ENCODE measurements at places on chromosomes 12 and 14.
A peak's percentile ranks its signal among the peaks of the same experiment; 100 is the strongest.

GRCh38 chr14:103543721-103544387 is 14.9 kb downstream of the TRMT61A start:
- no peak for DNase-seq

DNA sequence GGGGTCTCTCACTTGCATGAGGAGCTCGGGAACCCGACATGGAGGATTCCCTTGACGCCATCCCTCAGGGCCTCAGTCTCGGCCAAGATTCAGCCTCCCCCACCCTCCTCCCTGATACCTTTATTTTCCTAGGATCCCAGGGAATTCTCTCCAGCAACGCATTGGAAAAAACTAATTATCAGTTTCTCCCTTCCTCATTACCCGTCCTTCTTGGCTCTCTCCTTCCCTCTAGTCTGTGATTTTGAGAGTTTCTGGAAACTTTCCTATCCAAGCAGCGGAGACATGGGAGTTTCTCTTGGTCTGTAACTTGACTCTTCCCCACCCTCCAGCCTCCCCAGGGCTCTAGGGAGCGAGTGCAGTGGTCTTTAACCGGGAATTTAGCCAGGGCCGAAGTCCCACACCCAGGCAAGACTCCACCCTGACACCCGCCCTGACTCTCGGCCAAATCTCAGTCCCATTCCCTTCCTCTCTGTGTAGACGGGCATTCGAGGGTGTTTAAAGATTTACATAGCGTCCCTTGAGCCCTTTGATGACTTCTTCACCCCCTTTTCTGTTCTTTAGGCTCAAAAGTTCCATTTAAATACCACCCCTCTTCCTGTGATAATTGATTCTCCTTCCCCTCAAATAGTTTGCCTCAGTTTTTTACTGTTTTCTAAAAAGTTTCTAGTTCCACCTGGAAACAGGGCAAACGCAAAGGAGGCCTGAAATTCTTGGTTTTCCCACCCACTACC is 6.7 kb downstream of the HOXC5 start:
- no peak for DNase-seq

GRCh38 chr12:57235728-57236131 is 6.2 kb downstream of the SHMT2 start:
- DNase-seq, result no peak

- no peak for DNase-seq
Observed at GRCh38 chr12:92068459-92068858, 77.2 kb downstream of the BTG1 start.

- no peak for DNase-seq
Observed at GRCh38 chr12:48671231-48671856, 10.7 kb downstream of the KANSL2 start.

GRCh38 chr12:9364224-9365176 is 156.3 kb upstream of the PZP start:
- DNase-seq, result peak; percentile 41

GRCh38 chr12:57459750-57460467 is at the start of gene GLI1:
GLI1 (plus strand) TSS chr12:57459785; CDS start chr12:57463692, 3,907 bp downstream.
- DNase-seq, result no peak

DNA sequence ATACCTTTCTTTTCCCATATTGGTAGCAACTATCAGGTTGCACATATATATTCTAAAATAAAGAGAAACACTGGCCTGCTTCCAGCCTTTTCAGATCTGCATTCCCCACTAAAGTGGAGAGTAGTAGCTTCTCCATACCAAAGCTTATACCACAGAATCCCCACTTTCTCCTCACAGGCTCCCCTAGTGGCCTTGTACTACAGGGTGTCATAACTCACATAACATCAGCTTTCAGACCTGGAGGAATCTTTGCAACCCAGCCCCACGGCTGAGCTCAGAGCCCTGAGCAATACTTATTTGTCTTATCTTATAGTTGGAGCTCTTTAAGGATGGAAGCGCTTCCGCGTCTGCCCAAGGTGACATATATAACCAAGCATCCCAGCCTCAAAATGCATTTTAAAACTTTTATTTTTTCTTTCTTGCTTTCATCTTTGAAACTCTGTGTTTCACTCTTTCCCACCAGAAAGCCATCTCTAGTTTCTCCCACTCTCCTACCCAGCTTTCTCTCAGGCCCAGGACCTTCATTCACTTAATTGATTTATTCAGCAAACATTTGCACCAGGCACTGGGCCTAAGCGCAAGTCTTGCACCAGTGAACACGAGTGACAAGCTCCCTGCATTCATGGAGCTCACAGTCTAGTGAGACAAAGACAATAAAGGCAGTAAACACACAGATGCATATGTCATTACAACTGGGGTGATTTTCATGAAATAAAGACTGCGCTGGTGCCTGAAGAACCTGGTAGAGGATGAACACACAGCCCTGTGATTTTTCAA is 254.7 kb downstream of the IPO8 start:
- no peak for DNase-seq

DNA sequence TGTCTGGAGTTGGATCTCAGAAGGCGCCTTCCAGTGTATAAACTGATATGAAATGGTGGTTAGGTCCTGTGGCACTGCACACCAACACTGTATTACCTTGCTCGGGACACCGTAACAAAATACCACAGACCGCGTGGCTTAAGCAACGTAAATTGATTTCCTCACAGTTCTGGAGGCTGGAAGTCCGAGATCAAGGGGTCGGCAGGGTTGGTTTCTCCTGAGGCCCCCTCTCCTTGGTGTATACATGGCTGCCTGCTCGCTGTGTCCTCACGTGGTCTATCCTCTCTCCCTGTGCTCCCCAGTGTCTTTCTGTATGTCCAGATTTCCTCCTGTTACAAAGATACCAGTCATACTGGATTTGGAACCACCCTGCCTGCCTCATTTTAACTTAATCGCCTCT is 128.4 kb downstream of the FBXL14 start:
- DNase-seq, result no peak

GRCh38 chr14:87241018-87241768 is 751.8 kb downstream of the GALC start:
- no peak for DNase-seq

GRCh38 chr12:105337391-105337790 is 6.9 kb downstream of the C12orf75 start:
- DNase-seq, result no peak

- no peak for DNase-seq
Observed at GRCh38 chr14:33369972-33370371, 431.3 kb downstream of the NPAS3 start.

- no peak for DNase-seq
Observed at GRCh38 chr12:3964439-3964838, 91.2 kb upstream of the PARP11 start.

GRCh38 chr12:89514751-89515150 is 9.8 kb downstream of the GALNT4 start:
- DNase-seq, result no peak

- DNase-seq, result no peak
Observed at GRCh38 chr12:20220339-20220738, 148.0 kb upstream of the PDE3A start.

GRCh38 chr12:106671840-106672239 is 89.0 kb downstream of the RFX4 start:
- no peak for DNase-seq

DNA sequence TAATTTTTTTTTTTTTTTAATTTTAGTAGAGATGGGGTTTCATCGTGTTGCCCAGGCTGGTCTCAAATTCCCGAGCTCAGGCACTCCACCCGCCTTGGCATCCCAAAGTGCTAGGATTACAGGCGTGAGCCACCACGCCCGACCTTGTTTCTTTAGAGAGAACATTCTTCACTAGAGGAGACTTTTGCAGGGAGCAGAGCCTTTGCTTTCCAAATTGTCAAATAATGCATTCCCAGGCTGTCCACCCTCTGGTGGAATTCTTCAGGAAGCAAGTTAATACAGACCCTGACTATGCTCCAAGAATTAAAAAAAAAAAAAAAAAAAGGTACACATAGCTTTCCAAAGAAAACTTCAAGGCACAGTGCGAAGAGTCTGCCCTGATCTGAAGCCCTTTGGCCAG is 6.8 kb downstream of the ALDH1L2 start:
- DNase-seq, result no peak

DNA sequence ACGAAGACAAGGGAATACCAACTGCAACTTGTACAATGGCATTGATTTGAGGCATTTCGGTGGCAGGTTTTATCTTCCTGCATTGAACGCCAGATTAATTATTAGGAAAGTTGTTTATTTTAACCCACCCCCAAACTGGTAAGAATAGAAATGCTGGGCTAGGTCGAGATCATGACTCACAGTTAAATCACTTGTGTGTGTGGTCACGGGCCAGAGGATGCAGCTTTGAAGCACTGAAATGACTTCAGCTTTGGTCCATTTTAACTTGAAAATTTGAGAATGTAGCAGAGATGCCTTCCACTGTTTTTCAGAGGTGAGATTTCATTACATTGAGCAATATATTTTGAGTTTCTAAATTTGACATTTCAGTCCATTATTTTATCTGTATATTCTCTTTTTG is 23.6 kb upstream of the KCNH3 start:
- DNase-seq, result peak; percentile 18

DNA sequence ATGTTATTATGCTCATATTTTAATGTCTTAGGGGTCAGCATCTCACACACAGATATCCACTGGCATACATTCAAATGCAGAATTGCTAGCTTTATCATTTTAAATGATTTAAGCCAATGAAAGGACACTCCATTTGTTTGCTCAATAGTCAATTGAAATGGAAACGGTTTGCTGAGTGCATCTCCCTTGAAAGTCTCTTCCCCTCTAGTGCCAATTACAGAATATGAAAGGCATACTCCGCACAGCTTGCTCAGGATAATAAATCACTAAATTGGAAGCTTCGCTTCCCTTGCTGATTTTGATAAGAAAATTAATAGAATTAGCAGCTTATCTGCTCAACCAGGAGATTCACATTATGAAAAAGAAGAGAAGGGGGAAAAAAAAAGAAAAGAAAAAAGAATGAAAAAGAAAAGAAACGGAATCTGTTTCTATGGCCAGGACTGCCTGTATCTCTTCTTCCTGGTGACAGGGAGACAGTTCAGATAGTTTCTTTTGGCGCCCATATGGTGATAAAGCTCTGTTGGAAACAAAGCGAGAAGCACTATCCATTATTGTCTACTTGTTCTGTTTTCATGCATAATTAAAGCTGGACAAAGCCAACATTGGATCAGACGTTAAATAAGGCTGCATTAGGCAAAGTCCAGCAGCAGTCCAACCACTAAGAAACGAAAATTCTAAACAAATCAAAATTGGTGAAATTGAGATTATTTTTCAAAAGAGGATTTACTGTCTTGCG is 225.0 kb downstream of the GXYLT1 start:
- DNase-seq, result no peak

- DNase-seq, result no peak
Observed at GRCh38 chr14:68309616-68310015, 483.3 kb downstream of the ZFP36L1 start.

- DNase-seq, result no peak
Observed at GRCh38 chr14:92685784-92686355, 62.6 kb downstream of the LGMN start.

DNA sequence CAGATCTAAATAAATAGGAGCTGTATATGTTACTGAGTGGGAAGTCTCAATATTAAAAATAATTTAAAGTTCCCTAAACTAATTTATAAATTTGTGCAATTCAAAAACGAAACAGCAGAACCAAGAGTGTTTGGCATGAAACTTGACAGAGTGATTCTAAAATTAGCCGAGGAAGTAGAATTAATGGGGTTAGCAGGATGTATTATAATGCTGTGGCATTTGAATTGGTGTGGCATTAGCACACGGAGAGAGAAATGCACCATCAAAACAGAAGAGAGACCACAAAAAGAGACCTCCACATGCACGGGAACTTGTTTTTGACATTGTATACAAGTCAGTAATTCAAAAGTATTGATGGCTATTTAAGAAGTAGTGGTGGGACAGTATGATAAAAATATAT is 366.0 kb upstream of the RGS6 start:
- DNase-seq, result no peak

DNA sequence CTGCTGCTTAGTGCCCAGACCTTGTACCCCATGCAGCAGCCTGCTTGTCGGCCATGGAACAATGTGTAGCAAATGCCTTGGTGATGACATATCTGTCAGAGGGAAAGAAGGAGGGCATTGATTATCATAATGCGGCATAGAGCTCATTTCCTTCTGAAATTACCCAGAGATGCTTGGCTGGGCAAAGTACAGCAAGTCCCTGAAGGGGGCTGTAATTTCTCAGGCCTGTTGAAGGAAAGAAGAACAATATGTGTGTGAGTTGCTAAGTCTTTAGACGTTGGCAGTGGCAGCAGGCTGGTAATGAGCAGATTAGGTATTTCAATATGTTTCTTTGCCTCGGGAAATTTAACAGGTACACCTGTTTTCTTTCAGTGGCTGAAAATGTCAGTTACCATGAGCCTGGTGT is 128.6 kb downstream of the CRADD start:
- no peak for DNase-seq

GRCh38 chr14:74946659-74947281 is 8.6 kb downstream of the PGF start:
- no peak for DNase-seq

GRCh38 chr14:38209572-38210557 is 2.2 kb downstream of the SSTR1 start:
- peak; percentile 69 for DNase-seq

- no peak for DNase-seq
Observed at GRCh38 chr14:55599250-55599879, 19.4 kb downstream of the KTN1 start.

DNA sequence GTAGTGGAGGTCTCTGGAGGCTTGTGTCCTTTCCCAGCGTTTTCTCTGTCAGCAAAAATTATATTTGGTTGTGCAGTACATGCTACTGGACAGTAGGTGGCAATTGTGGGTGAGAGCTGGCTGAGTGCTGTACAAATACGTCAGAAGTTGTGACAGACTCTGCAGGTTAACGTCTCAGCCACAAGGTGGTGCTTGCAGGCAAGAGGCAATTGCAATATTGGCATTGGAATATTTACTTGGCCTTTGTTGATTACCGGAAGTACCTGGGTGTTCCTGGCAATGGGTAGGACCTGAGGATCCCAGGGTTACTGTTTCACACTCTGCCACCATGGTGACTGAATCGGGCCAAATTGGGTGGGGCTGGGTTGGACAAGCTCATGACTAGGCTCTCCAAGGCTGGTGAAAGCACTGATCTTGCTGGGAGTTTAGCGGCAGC is 333.9 kb upstream of the LMO3 start:
- DNase-seq, result no peak

- DNase-seq, result no peak
Observed at GRCh38 chr12:58413794-58414193, 472.4 kb downstream of the ATP23 start.

DNA sequence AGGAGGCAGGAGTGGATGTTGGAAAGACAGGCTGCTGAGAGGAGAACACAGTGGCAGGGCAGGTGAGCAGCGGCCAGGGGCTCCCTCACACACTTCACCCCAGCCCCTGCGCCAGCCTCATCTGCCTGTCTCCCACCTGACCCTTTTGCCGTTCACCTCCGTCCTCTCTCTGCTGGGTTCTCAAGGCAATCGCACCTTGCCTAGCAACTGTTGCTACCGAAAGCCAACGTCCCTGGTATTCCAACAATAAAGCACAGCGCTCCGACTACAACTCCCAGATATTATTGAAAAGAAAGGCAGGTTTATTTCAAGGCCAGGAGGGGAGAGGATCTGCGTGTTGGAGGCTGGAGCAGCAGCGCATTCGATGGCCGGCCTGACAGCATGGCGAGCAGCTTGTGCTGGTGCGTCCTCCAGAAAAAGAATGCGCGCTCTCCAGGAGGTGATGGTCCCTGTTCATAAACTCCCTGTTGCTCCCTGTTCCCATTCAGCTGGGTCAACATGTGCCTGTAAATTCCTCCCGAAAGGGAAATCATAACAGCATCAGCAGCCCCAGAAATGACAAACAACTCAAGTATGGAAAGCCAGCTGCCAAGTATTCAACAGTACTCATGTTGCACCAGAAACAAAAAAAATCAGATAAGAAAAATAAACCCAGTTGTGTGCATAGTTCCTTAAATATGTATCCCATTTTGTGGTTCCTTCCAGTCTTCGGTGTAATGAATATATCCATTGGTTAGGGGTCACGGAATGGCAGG is 153.0 kb upstream of the DIO3 start:
- DNase-seq, result peak; percentile 53

All from AG09309 (cell line).